ENCODE measurements at places on chromosomes 4 and X.
A peak's percentile ranks its signal among the peaks of the same experiment; 100 is the strongest.

- H3K4me1 ChIP-seq = no peaks in the 10 kb centered on the region
- no peaks in the 10 kb centered on the region for H3K36me3 ChIP-seq
- no peak overlapping the region for H3K4me3 ChIP-seq
- no peaks in the 10 kb centered on the region for H3K27me3 ChIP-seq
- H3K27ac ChIP-seq = no peak overlapping the region
Observed at GRCh38 chrX:68419975-68420374, 13.3 kb downstream of the OPHN1 start.

DNA sequence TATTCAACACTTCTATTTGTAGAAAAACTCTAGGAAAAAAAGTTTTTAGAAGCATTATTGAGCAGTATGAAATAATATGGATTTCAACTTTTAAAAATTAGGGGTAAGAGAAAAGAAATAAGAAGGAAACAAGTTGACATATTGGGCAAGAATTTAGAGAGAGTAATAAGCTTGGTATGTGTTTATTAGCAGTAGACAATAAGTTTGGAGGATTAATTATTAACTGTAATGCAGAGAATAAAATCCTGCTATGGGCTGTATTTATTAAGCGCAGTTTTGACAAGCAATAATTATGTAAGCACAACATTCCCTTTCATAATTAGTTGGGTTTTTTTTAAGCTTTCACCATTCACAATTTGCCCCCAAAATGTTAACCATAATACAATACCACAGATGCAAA, 162.7 kb upstream of the SLC7A11 start:
- H3K36me3 ChIP-seq = no peaks in the 10 kb centered on the region
- no peaks in the 10 kb centered on the region for H3K27me3 ChIP-seq
- no peak for DNase-seq
- H3K27ac ChIP-seq = no peak overlapping the region
- no peak overlapping the region for H3K4me3 ChIP-seq
- H3K4me1 ChIP-seq = no peaks in the 10 kb centered on the region

DNA sequence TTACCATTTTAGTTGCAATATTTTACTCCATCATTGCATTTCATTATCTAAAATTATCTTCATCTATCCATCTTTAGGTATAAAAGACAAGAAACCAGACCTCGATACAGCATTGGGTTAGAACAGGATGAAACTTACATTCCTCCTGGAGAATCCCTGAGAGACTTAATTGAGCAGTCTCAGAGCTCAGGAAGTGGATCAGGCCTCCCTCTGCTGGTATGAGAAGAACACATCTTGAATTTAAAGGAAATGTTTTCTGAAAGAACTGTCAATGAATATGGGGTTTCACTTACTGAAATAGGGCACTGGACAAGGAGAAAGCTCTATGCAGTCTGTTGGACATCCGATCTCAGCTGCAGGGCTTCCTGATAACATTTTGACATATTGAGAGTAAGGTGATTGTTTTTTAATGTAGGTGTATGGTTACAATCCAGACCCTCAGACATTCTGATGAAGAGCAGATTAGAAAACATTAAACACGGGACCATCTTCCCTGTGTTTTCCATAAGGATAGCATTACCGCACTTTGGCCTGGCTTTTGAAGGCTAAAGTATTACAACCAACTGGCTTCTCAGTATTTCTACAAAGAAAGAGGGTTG, 367.2 kb downstream of the BMPR1B start:
- no peak overlapping the region for H3K4me3 ChIP-seq
- DNase-seq = peak; percentile 81
- no peaks in the 10 kb centered on the region for H3K4me1 ChIP-seq
- H3K27me3 ChIP-seq = no peaks in the 10 kb centered on the region
- no peaks in the 10 kb centered on the region for H3K36me3 ChIP-seq
- H3K27ac ChIP-seq = no peak overlapping the region

- H3K27me3 ChIP-seq = no peaks in the 10 kb centered on the region
- no peak overlapping the region for H3K4me3 ChIP-seq
- H3K27ac ChIP-seq = no peak overlapping the region
- H3K36me3 ChIP-seq = no peaks in the 10 kb centered on the region
- no peak for DNase-seq
Observed at GRCh38 chr4:24010994-24011393, 121.1 kb upstream of the PPARGC1A start.

- no peaks in the 10 kb centered on the region for H3K36me3 ChIP-seq
- no peaks in the 10 kb centered on the region for H3K27me3 ChIP-seq
- no peaks in the 10 kb centered on the region for H3K4me1 ChIP-seq
- peak; percentile 68 for DNase-seq
- no peak overlapping the region for H3K27ac ChIP-seq
- H3K4me3 ChIP-seq = no peak overlapping the region
Observed at GRCh38 chrX:47518144-47518543, 35.1 kb upstream of the ZNF41 start.

GRCh38 chr4:13750594-13750993, 123.1 kb upstream of the BOD1L1 start:
- no peak overlapping the region for H3K27ac ChIP-seq
- no peak for DNase-seq
- no peak overlapping the region for H3K4me3 ChIP-seq
- H3K4me1 ChIP-seq = no peaks in the 10 kb centered on the region
- no peaks in the 10 kb centered on the region for H3K27me3 ChIP-seq
- H3K36me3 ChIP-seq = no peaks in the 10 kb centered on the region

DNA sequence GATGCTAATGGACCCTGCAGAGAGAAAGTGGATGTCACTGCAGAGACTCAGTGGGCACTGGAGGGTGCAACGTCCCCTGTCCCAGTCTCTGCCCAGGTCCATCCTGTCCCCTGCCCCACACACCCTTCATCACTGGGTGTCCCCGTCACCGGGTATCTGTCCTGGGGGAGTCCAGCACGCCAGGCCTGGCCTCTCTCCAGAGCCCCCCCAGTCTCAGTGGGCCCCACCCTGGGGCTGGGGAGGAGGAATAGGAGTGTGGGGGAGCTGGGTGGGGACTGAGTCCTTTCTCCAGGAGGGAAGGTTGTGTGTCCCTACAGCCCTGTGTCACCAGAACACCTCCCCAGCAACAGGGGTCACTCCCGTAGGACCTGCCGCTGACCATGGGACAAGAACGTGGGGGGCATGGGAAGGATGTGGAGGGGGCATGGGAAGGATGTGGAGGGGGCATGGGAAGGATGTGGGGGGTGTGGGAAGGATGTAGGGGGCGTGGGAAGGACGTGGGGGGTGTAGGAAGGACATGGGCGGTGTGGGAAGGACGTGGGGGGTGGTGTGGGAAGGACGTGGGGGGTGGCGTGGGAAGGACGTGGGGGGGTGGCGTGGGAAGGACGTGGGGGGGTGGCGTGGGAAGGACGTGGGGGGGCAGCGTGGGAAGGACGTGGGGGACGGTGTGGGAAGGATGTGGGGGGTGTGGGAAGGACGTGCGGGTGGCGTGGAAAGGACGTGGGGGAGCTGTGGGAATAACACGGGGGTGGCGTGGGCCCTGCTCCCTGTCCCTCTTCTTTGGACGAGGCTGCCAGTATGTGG, 21.0 kb upstream of the SPON2 start:
- no peaks in the 10 kb centered on the region for H3K27me3 ChIP-seq
- H3K4me3 ChIP-seq = no peak overlapping the region
- no peaks in the 10 kb centered on the region for H3K4me1 ChIP-seq
- DNase-seq = no peak
- no peak overlapping the region for H3K27ac ChIP-seq

DNA sequence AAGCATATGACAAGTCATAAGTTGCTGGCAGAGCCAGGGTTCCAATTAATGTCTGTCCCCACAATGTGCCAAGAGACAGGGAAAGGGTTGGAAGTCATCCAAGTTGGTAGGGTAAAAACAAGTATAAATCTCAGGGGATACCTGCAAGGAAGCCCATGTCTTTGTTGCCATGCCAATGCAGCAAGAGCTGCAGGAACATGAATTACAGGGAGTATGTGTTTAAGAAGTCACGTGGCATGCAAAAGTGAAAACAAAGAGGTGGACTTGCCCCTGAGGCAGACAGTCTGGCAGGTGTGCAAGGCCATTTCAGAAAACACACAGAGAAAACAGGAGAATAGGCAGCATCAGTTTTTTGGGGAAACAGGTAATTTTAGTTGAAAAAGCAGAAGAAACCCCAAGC, 29.4 kb downstream of the C4orf51 start:
- DNase-seq = no peak
- H3K27ac ChIP-seq = no peak overlapping the region
- no peaks in the 10 kb centered on the region for H3K36me3 ChIP-seq
- H3K4me1 ChIP-seq = peaks cover 2% of the 10 kb centered on the region
- no peaks in the 10 kb centered on the region for H3K27me3 ChIP-seq
- H3K4me3 ChIP-seq = no peak overlapping the region

DNA sequence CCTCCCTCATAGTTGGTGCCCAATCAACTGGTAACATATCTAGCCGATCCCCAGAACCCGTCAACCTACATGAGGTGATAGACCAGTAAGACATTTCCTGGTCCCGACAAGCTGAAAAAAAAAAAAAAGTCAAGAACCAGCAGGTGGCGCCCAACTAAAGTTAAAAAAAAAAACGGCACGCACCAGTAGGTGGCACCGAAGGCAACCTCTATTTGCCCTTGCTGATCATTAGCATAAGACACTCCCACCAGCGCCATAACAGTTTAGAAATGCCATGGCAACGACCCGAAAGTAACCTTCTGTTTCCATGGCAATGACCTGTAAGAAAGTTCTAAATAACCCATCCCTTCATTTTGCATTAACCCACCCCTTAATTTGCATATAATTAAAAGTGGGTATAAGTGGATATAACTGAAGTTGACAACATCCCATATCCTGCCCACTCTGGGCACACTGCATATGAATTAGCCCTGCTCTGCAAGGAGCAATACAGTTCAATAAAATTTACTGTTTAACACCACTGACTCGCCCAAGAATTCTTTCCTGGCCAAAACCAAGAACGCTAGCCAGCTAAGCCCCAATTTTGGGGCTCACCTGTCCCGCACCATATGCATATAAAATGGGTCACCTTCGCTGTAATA, 83.9 kb upstream of the SPANXB1 start:
- peak; percentile 95 for DNase-seq
- no peak overlapping the region for H3K4me3 ChIP-seq
- H3K27me3 ChIP-seq = no peaks in the 10 kb centered on the region
- no peaks in the 10 kb centered on the region for H3K36me3 ChIP-seq

DNA sequence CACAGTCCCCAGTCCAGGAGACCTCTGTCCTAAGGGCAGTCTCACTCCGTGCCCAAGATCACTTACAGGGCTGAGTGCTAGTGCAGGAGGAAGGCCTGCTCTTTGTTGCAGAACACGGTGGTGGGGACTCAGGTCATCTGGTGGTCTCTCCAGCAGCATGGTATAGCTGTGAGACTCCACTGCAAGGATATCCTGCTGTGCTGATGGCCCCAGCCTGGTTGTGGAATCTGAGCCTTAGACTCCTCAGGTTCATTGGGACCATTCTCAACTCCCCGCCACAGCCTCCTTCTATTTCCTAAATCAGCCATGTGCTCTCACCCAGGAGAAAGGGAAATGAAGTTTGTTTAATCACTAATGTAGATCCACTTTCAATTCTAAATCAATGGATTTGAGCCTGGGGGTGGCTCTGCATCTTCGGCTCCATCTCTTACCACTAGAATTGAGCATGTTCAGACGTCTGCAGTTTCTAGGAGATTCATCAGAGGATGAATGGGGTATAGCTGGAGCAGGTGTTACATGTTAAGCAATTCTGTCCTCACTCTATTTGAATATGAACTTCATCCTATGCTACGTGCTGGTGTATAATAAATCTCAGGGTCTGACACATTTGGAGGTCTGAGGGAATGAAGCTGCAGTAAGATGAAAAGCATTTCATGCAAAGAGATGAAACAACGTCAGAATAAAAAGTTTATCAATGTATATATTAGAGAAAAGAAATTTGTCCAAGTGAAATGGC, 189.2 kb downstream of the MGST2 start:
- H3K36me3 ChIP-seq = no peaks in the 10 kb centered on the region
- no peaks in the 10 kb centered on the region for H3K27me3 ChIP-seq
- peaks cover 15% of the 10 kb centered on the region for H3K4me1 ChIP-seq

GRCh38 chr4:126007142-126007541, 692.4 kb downstream of the FAT4 start:
- no peak overlapping the region for H3K4me3 ChIP-seq
- no peaks in the 10 kb centered on the region for H3K4me1 ChIP-seq
- no peaks in the 10 kb centered on the region for H3K27me3 ChIP-seq
- H3K36me3 ChIP-seq = no peaks in the 10 kb centered on the region
- DNase-seq = no peak

- peak; percentile 57 for DNase-seq
- H3K36me3 ChIP-seq = no peaks in the 10 kb centered on the region
- peaks cover 5% of the 10 kb centered on the region for H3K4me1 ChIP-seq
- H3K27me3 ChIP-seq = no peaks in the 10 kb centered on the region
- H3K4me3 ChIP-seq = no peak overlapping the region
- H3K27ac ChIP-seq = no peak overlapping the region
Observed at GRCh38 chr4:152464030-152464823, 71.7 kb downstream of the FBXW7 start.

DNA sequence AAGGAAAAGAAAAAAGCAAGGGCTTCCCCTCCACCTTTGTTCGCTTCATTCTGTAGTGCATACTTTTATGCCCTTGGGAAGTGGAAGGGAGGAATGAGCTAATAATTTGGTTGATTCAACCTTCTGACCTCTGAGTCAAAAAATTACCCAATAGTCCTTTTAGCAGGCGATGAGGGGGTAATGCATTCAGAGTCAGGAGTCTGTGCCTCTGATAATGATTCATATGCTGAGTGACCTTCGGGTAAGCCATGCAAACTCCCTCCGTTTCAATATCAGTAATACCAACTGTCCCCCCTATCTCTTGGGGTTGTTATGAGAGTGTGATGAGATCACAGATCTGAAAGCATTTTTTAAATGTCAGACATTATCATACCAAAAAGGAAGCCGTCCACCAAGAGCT, 41.6 kb upstream of the ACSL4 start:
- H3K36me3 ChIP-seq = no peaks in the 10 kb centered on the region
- H3K27me3 ChIP-seq = no peaks in the 10 kb centered on the region
- no peak overlapping the region for H3K4me3 ChIP-seq
- no peaks in the 10 kb centered on the region for H3K4me1 ChIP-seq
- no peak for DNase-seq
- no peak overlapping the region for H3K27ac ChIP-seq

DNA sequence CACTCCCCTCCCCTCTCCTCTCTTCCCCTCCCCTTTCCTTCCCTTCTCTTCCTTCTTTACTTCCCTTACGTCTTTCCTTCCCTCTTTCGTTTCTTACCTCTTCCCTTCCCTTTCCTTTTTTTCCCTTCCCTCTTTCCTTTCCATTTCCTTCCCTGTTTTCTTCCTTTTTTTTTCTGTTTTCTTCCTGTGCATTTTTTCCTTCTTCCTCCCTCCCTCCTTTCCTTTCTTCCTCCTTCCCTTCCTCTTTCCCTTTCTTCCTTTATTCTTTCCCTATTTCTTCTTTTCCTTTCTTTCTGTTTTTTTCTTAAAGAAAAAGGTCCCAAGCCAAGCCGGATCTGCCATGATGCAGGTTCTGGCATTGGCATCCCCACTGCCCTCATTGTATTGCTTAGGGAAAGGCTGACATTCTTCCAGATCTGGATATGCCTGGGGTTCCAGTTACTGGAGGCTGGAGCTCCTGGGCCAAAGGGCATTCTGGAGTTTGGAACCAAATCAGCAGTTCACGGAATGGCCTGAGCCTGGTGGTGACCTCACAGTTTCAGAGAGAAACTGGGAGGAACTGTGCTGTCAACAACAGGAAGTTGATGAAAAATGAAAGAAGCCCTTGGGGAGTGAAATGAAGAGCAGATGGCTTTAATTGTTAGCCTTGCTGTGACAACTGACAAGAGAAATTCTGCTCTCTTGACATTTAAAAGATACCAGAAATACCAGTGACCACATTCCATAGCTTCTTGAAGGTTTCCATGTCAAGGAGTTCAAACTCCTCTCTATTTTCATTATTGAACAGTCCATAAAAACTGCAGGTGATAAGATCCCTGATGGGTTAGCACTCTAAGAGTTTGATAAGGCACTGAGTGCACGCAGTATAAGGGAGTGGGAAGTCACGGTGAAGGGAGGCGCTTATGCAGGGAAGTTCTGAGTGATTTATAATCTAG, 622.1 kb downstream of the SPRY1 start:
- H3K36me3 ChIP-seq = no peaks in the 10 kb centered on the region
- no peak overlapping the region for H3K27ac ChIP-seq
- no peaks in the 10 kb centered on the region for H3K27me3 ChIP-seq
- H3K4me1 ChIP-seq = no peaks in the 10 kb centered on the region

All from mesendoderm (in vitro differentiated cells).